ENCODE measurements at places on chromosomes 2 and 18.
A peak's percentile ranks its signal among the peaks of the same experiment; 100 is the strongest.

GRCh38 chr2:72220170-72220569 lies 72.5 kb upstream of the CYP26B1 start:
- DNase-seq: no peak

DNA sequence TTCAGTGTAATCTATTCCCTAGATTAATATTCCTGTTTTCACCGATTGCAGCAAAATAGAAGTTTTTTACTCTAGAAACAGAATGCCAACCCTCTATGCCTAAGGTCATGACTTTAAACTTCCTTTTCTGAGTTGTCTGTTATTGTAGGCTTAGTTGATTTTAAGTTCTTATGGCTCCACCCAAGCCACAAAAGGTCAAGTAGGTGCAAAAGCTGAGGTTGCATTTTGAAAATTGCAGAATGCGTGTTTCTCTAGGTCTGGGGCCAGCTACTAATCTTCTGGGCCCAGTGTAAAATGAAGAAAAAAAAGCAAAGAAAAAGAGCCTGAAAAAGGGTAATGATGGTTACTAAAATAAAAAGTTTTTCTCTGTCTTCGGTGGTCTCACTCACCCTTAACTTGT lies 635.7 kb upstream of the FAM98A start:
- no peak for DNase-seq

GRCh38 chr2:30226144-30227032 lies 4.9 kb upstream of the LBH start:
- peak; percentile 51 for DNase-seq

GRCh38 chr2:84924173-84925106 lies 19.0 kb downstream of the TMSB10 start:
- DNase-seq: peak; percentile 90

DNA sequence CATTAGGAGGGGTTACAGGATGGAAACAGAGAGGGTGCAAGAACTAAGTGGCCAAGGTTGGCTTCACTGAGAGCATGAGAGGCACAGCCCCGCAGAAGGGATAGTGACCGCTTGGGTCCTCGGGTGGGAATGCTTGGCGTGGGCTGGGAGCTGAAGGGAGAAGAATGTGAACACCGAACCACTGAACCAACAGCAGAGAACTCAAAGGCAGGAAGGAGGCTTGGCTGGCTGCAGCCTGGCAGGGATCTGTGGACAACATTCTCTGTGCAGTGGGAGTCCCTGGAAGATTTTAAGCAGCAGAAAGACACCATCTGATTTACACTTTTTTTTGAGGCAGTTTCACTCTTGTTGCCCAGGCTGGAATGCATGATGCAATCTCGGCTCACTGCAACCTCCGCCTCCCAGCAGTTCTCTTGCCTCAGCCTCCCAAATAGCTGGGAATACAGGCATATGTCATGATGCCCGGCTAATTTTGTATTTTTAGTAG lies 33.9 kb downstream of the SOWAHC start:
- DNase-seq: no peak

DNA sequence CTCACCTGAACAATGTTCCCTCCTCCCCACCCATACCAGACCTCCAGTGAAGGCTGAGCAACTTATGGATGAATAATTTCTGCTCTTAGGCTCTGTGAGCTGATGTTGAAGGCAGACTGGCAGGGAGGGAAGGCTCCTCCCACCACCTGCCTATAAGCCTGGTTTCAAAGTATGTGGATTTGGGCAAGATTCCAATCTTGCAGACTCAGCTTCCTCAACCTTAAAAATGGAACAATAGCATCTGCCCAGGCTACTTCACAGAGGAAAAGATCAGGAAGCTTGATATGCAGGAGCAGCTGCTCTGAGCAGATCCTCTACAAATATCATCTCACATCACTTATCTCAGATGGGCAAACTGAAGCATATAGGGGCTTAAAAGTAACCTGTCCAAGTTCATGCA lies 112.2 kb downstream of the ZFP36L2 start:
- DNase-seq: no peak

DNA sequence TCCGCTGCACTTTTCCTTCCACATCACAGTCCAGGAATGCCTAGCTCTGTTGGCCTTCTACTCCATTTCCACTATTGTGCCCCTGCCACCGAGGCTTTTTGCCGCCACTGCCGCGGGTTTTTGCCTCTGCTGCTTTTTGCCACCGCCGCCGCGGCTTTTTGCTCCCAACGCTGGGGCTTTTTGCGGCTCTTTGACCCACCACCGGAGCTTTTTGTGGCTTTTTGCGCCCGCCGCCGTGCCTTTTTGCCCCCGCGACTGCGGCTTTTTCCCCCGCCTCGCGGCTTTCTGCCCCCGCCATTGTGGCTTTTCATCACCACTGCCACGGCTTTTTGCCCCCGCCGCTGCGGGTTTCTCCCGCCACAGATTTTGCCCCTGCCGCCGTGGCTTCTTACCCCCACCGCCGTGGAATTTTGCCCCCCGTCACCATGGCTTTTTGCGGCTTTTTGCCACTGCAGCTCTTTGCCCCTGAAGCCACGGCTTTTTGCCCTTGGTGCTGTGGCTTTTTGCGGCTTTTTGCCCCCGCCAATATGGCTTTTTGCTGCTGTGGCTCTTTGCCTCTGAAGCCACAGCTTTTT lies 2798.7 kb upstream of the TEKT4 start:
- DNase-seq: no peak

GRCh38 chr2:42342061-42342794 lies 18.8 kb downstream of the COX7A2L start:
- DNase-seq: no peak

GRCh38 chr2:208491641-208492040 lies 85.0 kb downstream of the PTH2R start:
- DNase-seq: no peak

DNA sequence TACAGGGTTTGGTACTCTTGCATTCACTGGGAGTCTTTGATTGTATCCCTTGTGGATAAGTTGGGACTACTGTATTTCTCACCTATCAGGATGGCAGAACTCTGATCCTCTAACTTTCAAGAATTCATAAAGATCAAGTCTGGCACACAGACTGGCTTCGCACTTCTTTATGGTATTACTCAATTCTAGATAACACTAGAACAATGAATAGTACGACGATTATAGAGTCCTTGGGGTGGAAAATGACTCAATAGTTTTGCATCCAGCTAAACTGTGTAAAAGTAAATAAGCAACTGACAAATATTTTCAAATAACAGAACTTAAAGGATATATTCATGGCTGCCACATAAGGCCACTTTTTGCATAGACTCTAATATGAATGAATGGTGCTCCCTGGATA lies 103.4 kb upstream of the MEX3C start:
- DNase-seq: no peak

DNA sequence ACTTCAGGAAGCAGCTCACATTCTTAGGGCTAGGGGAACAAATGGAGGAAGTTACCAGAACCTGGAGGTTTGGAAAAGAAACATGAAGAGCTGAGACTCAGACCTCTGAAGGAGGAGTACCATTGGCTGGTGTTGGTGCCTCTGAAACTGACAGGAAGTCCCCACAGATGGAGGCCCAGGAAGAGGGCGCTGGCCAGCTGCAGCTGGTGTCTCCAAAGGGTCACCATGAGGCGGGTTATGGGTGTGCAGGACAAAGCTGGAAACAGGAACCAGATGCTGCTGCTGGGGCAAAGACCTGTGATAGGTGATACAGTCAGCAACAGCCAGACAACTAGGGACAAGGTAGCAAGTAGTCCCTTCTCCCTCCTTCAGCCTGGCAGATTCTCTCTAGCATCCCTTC lies 136.5 kb upstream of the SERPINE2 start:
- DNase-seq: no peak

DNA sequence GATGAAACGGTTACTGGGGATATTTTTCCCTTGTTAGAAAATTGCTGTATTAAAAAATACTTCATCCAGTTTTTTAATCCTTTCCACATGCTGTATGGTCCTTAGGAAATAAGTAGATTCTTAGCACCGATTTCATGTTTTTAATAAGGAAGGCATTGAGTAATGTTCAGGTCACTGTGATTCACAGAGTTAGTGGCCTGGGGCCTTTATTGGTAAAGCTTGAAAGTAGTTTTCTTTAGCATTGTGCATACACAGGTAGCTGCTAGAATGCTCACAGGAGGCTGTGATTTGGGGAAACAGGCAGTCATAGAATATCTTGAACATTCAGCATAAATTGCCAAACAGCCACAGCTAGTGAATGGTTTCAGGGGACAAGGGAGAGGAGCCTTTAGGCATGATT lies 79.8 kb downstream of the XRCC5 start:
- no peak for DNase-seq
